ENCODE measurements at places on chromosomes 6 and 20.

DNA sequence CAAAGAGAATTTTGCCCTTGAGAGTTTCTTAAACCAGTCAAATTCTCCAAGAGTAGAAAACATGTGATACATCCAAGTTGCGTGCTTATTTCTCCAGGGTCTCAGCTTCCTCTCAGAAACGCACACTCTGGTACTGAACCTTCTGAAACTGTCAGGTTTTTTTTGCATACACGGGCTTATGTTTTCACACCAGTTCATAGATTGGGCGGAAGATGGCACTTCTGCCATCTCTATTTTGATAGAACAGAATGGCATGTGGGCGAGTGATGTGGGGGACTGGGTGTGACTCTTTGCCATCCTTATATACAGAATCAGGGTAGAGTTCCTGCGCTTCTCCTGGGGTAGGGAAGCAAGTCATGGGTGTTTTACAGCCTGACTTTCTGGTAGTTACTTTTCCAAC, 56.4 kb downstream of the ADTRP start:
- no peak for DNase-seq

DNA sequence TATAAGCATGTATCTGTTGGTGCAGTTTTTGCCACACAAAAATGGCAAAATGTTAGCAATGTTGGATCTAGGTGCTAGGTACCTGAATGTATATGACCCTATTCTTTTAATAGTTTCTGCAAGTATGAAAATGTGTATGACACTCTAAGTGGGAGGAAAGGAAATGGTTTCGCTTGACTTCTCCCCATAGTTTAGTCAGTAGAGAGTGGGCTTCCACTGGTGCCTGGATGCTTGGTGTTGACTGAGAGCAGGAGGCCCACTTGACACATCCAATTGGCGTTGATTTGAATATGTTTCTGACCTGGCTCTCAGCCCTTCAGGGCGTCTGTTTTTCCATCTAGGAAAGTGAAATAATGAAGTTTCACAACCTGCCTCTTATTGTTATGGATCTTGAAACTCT, 41.8 kb upstream of the GABRR1 start:
- DNase-seq = no peak

GRCh38 chr6:72040111-72040510, 153.8 kb downstream of the RIMS1 start:
- DNase-seq = peak; percentile 84

DNA sequence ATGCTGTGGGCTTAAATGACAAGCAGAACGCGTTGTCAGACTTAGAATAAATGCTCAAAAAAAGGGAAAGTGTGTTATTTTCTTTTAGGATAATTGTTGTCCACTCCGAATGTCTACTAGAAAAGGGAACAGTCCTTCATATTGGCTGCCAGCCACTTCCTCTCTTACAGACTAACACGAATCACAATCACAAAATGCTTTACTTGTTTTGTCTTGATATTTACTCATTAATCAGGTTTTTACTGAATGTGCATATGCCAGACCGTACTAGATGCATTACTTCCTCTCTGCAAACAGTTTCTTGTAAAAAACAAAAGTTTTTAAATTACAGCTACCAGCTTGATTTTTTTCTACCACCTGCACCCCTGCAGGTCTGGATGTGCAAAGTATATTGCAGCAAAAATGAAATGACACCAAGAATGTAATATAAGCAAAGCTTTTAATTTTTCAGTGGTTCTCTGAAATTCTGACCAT, 821 bp downstream of the DHX35 start:
- no peak for DNase-seq

DNA sequence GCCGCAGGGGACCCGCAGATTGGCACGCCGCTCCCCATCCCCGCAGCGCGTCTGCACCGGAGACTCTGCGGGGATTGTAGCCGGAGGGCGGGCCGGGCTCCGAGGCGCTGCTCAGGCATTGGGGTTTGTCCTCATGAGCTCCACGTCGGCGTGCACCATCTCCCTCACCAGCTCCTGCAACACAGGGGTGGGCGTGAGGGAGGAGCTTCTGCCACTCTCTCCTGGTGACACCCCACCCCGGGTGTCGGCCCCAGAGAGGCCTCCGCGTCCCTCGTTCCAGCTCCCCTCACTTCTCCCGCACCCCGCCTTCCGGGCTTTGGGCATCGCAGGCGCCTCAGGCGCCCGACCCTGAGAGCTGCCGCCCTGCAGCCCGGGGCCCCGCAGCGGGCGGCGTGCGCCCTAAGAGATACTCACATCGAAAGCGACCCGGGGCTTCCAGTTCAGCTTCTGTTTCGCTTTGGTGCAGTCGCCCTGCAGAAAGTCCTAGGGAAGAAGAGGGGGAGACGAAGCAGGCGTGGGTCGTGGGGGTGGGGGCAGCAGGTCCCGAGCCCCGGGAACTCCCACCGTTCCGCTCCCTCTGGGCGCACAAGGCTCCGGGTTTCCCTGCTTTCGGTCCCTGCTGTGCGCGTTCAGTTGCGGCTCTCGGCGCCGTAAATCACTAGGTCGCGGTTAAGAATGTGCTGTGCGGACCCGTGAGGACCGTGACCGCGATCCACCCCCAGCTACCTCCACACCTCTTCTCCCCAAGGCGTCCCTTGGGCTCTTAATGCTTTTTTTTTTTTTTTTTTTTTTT, 14.5 kb downstream of the FOXC1 start:
- no peak for DNase-seq

GRCh38 chr6:130934848-130935585, 107.8 kb downstream of the SMLR1 start:
- DNase-seq = no peak

DNA sequence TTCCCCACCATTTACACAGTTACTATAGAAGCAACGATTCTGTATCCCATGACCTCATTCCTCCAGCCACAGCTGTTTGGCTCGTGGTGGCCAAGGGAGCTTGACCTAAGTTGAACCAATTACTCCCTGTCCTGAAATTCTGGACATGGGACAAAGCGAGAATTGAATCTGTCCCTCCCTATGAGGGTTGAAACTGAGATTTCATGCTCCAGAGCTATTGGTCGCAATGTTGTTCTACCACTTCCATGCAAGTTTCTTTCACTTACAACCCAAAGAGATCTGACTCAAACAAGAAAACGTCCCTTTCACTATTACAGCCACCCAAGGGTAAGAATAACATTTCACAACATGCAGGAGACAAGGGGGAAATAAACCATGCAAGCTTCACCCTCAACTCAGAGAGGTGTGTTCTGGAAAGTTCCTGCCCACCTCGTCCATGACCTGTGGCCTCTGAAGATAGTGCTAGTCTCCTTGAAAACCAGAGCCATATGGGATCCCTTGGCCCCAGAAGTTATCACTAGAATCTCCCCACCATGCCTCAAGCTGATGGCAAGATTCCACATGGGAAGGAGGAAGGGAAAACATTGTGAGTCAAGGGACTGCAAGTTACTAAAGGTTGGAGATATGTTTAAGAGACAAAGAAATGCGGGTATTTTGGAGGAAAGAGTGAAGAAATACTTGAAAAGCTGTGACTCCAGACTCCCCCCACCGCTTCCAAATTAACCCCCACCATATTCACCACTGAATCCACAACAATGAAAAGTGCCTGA, 74.5 kb upstream of the SRSF6 start:
- DNase-seq = no peak

DNA sequence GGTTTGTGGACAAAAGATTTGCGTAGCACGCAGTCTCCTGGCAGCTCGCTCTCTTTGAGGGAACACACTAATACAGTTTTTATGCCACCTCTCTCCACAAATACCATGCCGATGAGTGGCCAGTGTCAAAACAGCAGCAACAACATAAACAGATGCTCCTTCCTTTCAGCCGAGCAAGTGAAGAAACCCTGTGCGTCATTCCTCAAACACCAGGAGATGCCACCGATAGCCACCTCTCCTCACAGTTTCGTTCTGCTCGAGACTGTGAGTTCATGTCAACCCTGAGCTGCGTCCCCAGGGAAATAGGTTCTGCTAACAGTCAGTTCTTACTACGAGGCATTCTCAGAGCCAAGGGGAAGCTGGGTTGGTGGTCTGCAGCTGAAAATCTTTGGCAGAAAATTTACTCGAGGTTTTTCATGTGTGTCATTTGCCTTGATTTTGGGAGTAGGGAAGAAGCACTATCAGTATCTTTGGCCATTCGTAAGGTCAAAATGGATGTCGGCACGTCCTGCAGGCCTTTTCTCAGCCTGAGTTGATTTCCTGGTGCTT, 59.9 kb downstream of the EYA2 start:
- no peak for DNase-seq

- DNase-seq = no peak
Measured at GRCh38 chr20:59948212-59948611, 8.0 kb downstream of the FAM217B start.

DNA sequence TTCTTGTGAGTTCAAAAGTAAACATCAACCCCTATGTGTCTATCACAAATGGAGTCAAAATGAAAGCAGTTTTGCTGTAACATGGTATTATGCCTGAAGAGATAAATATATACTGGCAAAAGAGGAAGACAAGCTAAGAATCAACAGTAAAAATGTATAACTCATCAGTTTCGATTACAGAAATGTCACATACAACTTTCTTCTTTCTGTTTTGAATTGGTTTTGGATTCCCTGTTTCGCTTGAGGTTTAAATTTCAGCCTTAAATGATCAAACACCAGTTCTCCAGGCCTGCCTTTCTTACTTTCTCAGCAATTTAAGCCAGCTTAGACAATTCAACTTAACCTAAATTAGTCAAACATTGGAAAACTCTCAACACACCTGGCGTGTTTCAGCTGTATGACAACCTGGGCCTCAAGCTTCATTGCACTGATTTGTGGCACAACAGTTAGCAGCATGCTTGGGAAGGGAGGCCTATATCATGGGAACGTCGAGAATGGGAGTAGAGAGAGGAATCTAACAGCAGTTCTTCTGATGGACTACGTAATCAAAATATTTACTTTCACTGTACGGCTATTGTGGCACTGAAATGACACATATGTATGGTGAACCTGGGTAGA, 51.9 kb upstream of the MARCKS start:
- no peak for DNase-seq

DNA sequence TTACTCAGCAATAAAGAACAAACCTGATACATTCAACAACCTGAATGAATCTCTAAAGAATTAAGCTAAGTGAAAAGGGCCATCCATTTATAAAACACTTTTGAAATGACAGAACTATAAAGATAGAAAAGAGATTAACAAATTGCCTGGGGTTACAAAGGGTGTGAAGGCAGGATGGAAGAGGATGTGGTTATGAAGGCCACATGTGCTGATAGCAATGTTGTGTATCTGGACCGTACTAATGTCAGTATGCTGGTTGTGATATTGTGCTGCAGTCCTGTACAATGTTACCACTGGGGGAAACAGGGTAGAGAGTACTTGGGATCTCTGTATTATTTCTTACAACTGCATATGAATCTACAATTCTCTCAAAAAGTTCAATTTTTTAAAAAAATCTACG, 36.4 kb downstream of the ELOVL5 start:
- DNase-seq = no peak

DNA sequence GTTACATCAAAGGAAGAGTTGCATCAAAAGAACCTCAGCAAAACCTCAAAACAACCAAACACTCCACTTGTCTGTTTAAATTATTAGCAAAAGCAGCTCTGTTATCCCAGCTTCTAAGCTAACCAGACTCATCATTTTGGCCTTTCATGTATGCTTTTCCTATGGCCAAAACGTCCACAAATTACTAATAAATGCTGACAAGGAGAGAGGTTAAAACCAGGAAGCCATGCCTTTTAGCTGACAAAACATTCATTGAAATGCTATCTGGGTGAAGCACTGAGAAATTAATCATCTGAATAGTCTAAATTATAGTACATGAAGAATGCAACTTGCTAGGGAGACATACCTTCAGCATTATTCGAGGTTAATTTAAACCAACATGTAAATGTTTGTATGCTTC, 80.6 kb downstream of the LAMA2 start:
- DNase-seq = no peak

DNA sequence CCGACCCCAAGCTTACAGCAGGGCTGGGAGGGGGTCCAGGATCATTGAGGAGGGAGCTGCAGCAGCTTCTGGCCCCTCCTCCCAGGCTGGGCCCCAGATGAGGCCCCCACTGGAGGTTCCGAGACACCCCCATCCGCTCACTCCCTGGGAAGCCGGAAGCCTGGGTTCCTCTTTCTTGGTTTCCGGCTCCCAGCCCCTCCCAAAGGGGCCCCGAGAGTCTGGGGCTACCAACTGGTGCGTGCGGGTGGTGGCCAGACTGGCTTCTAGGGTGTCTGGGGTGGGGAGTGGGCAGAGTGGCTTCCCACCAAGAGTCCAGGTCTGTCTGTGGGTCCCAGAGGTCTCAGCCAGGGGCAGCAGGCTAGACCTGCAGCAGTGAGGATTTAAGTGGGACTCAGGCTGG, 2.2 kb downstream of the RGS19 start:
- DNase-seq = no peak

DNA sequence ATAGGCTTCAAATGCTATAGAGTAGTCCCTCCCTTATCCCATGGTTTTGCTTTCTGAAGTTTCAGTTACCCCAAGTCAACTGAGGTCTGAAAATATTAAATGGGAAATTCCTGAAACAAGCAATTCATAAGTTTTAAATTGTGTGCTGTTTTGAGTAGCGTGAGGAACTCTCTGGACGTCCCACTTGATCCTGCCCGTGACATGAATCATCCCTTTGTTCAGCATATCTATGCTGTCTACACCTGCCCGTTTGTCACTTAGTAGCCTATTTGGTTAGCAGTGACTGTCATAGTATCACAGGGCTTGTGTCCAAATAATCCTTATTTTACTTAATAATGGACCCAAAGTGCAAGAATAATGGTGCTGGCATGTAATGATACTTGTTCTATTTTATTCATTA, 5.0 kb downstream of the PCMT1 start:
- no peak for DNase-seq

DNA sequence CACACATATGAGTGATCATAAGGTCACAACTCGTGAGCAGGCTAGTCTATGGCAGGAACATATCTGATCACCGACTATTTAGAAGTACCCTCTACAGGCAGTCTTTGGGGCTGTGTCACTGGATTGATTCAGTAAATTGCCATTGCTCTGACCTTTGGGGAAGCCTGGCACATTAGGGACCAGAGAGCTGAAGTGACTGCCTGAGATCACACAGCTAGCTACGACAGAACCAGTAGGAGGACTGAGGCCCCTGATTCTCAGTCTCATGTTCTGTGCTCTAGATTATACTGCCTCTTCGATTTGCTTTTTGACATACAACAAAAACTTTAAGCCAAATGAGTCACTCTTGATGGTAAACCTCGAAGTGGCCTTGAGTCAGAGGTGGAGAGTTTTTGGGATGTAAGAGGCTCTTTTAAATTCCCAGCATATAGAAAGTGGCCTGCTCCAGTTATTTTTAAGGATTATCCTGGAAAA, 247.5 kb upstream of the SUPT3H start:
- DNase-seq = no peak

- no peak for DNase-seq
Measured at GRCh38 chr20:46573788-46574584, 23.5 kb upstream of the OCSTAMP start.

DNA sequence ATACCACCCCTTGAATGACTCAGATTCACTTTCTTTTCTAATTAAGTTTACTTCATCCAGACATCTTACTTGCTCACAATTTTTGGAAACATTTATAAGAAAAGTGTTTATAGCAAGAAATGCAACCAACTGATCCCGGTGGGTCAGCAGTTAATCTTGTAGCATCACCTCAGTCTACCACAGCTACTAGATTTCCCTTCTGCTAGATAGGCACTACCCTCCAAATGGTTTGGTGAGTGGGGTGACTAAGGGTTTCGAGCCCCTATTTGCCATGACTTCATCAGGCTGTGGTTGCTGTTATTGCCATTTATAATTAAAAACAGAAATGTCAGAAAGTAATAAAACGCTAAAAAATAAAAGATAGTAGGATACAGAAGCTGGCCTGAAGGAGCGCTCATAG, 930.1 kb upstream of the GJE1 start:
- no peak for DNase-seq

GRCh38 chr6:119446609-119447008, 97.0 kb upstream of the MAN1A1 start:
- no peak for DNase-seq

- no peak for DNase-seq
Measured at GRCh38 chr6:33516726-33517125, 62.4 kb downstream of the ZBTB9 start.
